Left lung (tissue), 14 donors: ENCODE measurements at places on chromosomes 6 and 20. TPM values are rescaled to one million over a fixed set of nuclear protein-coding genes. Genes with fewer than 3 reads are reported as not detected.
A peak's percentile ranks its signal among the peaks of the same experiment; 100 is the strongest.

CFAP61 gene
- polyA plus RNA-seq = 3.6 TPM

GRCh38 chr20:48734104-48734749 is 93.6 kb downstream of the PREX1 start:
- H3K27ac ChIP-seq = peak overlapping the region; percentile 55
- no peak overlapping the region for H3K4me3 ChIP-seq
- H3K27me3 ChIP-seq = no peaks in the 10 kb centered on the region
- DNase-seq = no peak
- H3K36me3 ChIP-seq = peaks cover 61% of the 10 kb centered on the region

DNA sequence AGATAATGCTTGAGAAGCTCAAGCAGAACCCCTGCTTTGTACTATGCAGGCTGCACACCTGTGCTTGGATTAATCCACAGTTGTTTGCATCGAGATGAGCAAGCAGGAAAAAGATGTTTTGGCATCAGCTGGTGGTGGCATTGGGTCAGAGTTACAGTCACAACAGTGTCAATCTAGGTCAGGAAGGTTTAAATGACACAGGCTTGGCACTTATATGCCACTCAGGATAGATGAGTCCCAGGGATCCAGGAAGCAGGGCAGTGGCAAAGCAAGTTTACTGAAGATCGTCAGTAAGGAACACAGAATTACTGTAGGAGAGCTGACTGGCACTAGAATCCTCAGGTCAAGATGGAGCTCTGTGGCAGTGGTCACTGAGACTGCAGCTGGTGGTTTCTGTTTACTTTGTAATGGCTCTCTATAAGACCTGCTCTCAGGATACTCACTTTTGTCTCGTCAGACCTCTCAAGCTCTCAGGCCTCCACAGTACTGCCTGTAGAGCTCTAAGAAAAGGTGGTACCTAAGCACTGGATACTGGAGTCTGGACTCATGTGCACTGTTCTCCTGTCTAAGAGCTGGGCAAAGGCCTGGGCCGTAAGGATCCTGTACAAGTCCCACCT is 110.1 kb upstream of the HS3ST5 start:
- H3K27ac ChIP-seq = no peak overlapping the region
- no peaks in the 10 kb centered on the region for H3K36me3 ChIP-seq
- H3K4me1 ChIP-seq = no peaks in the 10 kb centered on the region
- DNase-seq = no peak
- H3K4me3 ChIP-seq = no peak overlapping the region

DNA sequence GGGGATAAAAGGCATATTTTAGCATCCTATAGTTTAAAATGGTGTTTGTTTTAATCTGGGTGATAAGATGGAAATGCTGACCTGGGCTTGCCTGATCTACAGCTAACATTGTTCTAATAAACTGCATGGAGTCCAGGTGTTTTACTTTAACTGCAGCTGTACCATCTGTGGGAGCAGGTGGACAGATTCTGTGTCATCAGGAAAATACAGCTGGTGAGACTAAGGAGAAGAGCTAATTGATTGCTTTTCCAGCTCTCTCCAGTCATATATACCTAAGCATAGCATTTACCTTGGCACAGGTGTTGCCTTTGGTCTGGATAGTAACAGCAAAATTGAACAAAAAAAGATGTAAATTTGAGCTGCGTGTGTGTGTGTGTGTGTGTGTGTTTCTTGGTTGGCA is 31.6 kb downstream of the CBFA2T2 start:
- H3K4me1 ChIP-seq = no peaks in the 10 kb centered on the region
- H3K36me3 ChIP-seq = no peaks in the 10 kb centered on the region
- no peak overlapping the region for H3K27ac ChIP-seq

- peak; percentile 61 for DNase-seq
- no peaks in the 10 kb centered on the region for H3K27me3 ChIP-seq
- H3K4me3 ChIP-seq = no peak overlapping the region
- H3K4me1 ChIP-seq = peaks cover 13% of the 10 kb centered on the region
- H3K36me3 ChIP-seq = no peaks in the 10 kb centered on the region
These were observed 65.7 kb downstream of the PSMG4 start for GRCh38 chr6:3324262-3324942.

- DNase-seq = no peak
- no peaks in the 10 kb centered on the region for H3K4me1 ChIP-seq
- no peak overlapping the region for H3K27ac ChIP-seq
- H3K4me3 ChIP-seq = no peak overlapping the region
- peaks cover 20% of the 10 kb centered on the region for H3K27me3 ChIP-seq
- no peaks in the 10 kb centered on the region for H3K36me3 ChIP-seq
These were observed 29.7 kb downstream of the VPS52 start for GRCh38 chr6:33241968-33242367.

GRCh38 chr20:32967961-32968457 is 36.2 kb downstream of the SUN5 start:
- no peak overlapping the region for H3K4me3 ChIP-seq
- H3K36me3 ChIP-seq = no peaks in the 10 kb centered on the region
- no peak for DNase-seq
- no peaks in the 10 kb centered on the region for H3K27me3 ChIP-seq
- no peak overlapping the region for H3K27ac ChIP-seq

DNA sequence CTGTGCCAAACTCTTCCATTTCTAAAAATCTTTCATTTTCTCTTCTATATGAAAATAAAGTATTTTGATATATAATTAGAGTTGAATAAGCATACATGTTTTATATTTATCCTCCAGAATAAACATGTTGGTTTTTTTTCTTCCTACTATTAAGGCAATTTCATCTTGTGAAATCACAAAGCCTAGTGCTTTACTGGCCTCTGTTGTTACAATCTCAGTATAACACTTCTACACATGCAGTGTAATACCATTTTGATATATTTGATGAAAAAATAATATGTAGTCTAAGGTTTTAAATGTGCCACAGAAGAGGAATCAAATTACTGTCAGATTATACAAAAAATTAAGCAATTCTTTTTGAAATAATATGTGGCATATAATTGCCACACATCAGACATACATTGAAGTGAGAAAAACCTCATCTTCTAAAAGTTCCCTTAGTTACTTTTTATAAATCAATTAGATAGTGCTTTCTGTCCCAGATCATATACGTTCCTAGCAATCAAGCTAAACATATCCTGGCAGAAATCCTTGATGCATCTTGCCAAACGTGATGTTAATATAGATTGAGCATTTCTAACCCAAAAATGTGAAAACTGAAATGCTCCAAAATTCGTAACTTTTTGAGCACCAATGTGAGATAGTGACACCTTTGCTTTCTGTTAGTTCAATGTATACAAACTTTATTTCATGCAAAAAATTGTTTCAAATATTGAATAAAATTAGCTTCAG is 225.1 kb upstream of the MANEA start:
- no peak overlapping the region for H3K27ac ChIP-seq
- H3K4me1 ChIP-seq = no peaks in the 10 kb centered on the region
- no peaks in the 10 kb centered on the region for H3K27me3 ChIP-seq

GRCh38 chr6:39225543-39225942 is 3.7 kb downstream of the KCNK5 start:
- H3K36me3 ChIP-seq = no peaks in the 10 kb centered on the region
- peaks cover 75% of the 10 kb centered on the region for H3K4me1 ChIP-seq
- H3K4me3 ChIP-seq = peak overlapping the region; percentile 63
- peaks cover 26% of the 10 kb centered on the region for H3K27me3 ChIP-seq
- no peak for DNase-seq

FAM184A gene
- polyA plus RNA-seq = 48.8 TPM

NOX3 gene
- not detected for polyA plus RNA-seq

DNA sequence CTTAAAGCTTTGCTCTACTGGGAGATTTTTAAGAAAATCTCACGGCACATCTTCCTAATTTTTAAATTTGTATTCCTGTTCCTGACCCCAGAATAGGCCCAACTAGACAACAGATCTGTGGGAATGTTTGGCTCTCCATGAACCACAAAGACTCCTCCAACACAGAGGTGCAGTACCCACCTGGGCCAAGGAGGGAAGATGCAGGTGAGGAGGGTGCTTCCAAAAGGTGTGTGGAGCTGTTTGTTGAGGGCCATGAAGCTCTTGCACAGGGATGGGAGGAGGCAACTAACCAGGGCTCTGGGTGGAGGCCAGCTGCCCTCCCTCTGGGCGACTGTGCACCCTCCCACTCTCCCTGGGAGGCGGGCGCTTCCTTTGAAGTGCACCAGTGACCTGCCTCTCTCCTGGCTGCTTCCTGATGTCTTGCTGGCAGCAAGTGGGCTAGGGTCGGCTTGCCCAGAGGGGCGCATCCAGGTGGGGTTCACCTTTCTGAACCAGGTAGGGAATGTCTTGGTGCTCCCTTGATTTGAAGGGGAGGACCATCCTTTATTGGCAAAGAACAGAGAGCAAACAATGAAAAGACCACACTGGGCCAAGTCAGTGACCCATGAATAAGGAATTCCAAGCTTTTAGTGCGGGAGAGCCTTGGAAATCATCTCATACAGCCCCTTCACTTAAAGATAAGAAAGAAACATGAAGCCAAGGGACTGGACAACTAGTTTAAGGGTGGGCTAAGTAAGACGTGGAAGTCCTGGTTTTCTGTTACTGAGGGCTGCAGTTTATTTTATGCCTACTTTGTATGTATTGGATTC is 76.0 kb downstream of the ANKRD6 start:
- no peaks in the 10 kb centered on the region for H3K4me1 ChIP-seq
- H3K4me3 ChIP-seq = no peak overlapping the region
- DNase-seq = no peak
- no peaks in the 10 kb centered on the region for H3K27me3 ChIP-seq
- peak overlapping the region; percentile 8 for H3K27ac ChIP-seq
- H3K36me3 ChIP-seq = no peaks in the 10 kb centered on the region

DEFB127 gene
- not detected for polyA plus RNA-seq

- H3K4me3 ChIP-seq = no peak overlapping the region
- H3K27ac ChIP-seq = no peak overlapping the region
- no peaks in the 10 kb centered on the region for H3K36me3 ChIP-seq
These were observed 35.2 kb upstream of the MLN start for GRCh38 chr6:33838983-33839382.

COX7A2 gene
- polyA plus RNA-seq = 208 TPM

UST gene
- polyA plus RNA-seq = 7.4 TPM

DNA sequence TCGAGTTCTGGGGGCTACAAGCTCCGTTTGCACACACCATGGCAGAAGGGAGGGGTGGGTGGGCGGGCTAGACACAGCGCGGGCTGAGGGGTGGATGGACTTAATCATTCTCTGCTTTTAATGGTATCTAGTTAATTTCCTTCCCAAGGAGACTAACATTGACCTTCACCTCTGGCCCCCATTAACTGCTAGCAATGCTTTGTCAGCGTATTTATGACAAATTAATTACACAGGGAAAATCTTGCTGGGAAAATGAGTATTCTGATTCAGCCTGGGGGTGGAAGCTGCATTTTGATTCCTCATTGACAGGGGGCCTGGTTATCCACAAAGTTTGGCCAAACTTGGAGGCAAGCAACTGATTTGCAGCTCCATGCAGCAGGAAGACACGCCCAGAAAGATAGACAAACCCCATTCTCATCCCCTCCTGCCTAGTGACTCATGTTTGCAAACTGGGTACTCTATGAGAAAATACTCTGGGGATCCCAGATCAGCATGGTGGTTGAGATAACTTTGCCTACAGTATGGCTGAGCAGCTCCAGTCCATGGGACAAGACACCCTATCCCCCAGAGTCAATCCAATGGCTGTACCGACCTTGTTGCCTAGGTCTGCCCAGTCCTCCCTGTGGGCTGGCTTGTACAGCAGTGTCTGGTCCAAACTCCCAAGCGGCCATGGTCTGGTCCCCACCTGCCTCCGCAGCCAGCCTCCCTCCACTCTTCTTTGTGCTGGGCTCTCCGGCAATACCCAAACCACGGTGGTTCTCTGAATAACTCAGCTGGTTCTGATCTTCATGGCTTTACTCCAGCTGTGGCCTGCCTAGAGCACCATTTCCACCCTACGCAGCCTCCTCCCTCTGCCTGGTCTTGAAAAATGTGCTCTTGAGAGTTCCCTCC is 19.7 kb downstream of the ZBP1 start:
- no peak for DNase-seq
- no peak overlapping the region for H3K4me3 ChIP-seq
- H3K36me3 ChIP-seq = no peaks in the 10 kb centered on the region
- H3K4me1 ChIP-seq = peaks cover 7% of the 10 kb centered on the region
- H3K27ac ChIP-seq = no peak overlapping the region
- H3K27me3 ChIP-seq = peaks cover 4% of the 10 kb centered on the region

KCNK5 gene
- 26.2 TPM for polyA plus RNA-seq

SCGN gene
- 1.7 TPM for polyA plus RNA-seq

VNN1 gene
- 0.47 TPM for polyA plus RNA-seq

DNA sequence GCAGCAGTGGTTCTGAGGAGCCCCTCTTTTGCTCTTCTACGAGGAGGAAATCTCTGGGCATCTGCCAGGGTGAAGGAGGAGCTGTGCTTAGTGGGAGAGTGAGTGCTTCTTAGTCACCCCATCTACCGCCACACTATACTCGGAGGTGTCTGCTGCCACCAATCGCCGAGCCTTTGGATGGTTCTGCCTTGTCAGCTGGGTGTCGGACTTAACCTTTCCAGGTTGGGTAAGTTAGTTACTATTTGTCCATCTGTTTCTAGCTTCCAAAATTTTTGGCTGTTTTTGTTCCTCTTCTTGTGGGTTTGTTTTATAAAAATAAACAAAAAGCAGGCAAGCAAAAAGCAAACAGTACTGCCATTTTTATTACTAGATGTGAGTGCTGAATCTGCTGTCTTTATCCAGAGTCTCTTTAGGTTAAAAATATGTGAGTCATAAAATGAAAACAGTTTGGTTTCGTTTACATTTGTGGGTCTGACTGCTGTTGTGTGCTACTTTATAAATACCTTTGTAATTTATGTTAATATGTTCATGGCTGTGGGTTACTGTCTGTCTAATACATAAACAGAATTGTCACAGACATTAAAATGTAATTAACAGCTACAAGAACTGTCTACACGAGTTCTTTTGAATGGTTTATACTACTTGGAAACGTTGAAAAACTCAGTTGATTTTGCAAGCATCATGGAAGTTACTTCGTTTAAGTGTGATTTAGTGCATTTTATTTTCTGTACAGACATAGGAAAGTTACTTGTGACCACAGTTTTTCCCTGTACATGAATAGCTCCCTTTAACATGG is 89.2 kb downstream of the ARID1B start:
- peaks cover 40% of the 10 kb centered on the region for H3K4me1 ChIP-seq
- no peaks in the 10 kb centered on the region for H3K27me3 ChIP-seq
- H3K36me3 ChIP-seq = no peaks in the 10 kb centered on the region

- H3K4me3 ChIP-seq = no peak overlapping the region
- H3K36me3 ChIP-seq = no peaks in the 10 kb centered on the region
- H3K27ac ChIP-seq = no peak overlapping the region
- H3K27me3 ChIP-seq = no peaks in the 10 kb centered on the region
These were observed 98.3 kb downstream of the SIM1 start for GRCh38 chr6:100366419-100366818.

MEI4 gene
- polyA plus RNA-seq = 0.10 TPM

GRCh38 chr6:167311286-167311685 is 13.6 kb upstream of the TTLL2 start:
- H3K27me3 ChIP-seq = no peaks in the 10 kb centered on the region
- no peak for DNase-seq
- no peak overlapping the region for H3K4me3 ChIP-seq
- no peaks in the 10 kb centered on the region for H3K36me3 ChIP-seq
- H3K27ac ChIP-seq = no peak overlapping the region

MCHR2 gene
- not detected for polyA plus RNA-seq

DNA sequence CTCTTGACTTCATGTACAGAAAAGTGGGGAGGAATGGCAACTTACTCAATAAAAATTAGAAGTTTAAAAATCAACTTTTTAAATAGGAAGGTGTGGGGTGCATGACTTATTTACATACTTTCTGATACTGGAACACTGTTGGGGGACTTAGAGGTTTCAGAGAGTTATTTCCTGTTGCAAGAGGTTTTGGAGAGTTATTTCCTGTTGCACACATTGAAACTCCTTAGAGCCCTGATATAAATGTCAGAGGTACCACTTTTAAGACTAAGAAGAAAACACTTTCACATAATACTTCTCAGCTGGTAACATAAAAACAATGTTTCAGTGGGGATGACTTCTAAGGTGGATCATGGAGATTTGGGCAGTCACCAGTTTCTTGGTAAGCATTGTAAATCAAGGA is 579.9 kb downstream of the MMUT start:
- H3K4me1 ChIP-seq = no peaks in the 10 kb centered on the region
- no peaks in the 10 kb centered on the region for H3K27me3 ChIP-seq
- DNase-seq = no peak
- H3K36me3 ChIP-seq = no peaks in the 10 kb centered on the region
- no peak overlapping the region for H3K27ac ChIP-seq

MUC21 gene
- polyA plus RNA-seq = 0.04 TPM
